Stimulated activated CD8-positive, alpha-beta memory T cell treated with anti-CD3 and anti-CD28 coated beads, Interleukin-7, amount 100 ng/mL, for 1 hour (primary cell): ENCODE measurements at places on chromosomes 11 and 22.

DNA sequence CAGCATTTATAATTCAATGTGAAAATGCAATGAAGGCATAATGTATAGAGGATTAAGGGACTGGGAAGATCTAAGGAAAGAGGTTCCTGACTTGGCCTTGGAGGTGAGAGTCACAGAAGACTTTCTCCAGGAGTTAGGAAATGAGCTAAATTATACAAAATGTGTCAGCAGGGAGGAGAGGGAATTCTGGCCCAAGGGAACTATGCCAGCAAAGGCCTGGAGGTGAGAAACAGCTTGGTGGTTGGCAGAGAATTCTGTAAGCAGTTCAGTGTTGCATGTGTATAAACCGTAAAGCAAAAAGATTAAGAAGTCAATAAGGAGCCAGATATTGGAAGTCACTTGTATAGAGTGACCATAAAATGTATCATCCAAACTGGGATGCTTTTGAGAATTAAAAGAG is 142.2 kb upstream of the SESN3 start:
- no peak for DNase-seq

- DNase-seq: no peak
Observed at GRCh38 chr11:13137844-13138301, 128.8 kb downstream of the RASSF10 start.

DNA sequence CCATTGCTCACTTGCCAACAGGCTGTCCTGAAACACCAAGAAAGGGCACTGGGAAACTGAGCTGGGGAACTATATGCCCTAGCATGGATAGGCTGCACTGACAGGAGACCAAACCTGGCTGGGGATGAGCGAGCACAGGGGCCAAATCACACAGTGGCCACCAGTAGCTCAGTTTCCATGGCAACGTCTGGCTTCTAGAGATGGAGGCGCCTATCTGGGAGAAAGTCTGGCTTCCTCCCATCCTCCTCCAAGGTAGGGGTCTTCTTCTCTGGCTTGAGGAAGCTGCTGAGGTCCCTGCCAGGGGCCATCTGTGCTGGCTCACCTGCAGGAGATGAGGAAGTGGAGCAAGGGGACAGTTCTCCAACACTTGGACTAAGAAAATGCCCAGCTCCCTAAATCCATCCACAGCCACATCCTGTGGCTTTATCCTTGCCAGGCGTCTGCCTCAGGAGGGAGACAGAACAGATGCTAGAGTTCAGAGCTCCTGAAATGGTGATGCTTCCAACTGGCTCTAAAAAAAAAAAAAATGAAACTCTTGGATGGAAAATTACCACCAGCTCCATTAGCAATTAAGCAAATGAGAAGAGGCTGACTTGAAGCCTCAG is 48.3 kb downstream of the SYT13 start:
- no peak for DNase-seq

GRCh38 chr11:32888805-32889204 is 3.8 kb upstream of the QSER1 start:
- DNase-seq: no peak

DNA sequence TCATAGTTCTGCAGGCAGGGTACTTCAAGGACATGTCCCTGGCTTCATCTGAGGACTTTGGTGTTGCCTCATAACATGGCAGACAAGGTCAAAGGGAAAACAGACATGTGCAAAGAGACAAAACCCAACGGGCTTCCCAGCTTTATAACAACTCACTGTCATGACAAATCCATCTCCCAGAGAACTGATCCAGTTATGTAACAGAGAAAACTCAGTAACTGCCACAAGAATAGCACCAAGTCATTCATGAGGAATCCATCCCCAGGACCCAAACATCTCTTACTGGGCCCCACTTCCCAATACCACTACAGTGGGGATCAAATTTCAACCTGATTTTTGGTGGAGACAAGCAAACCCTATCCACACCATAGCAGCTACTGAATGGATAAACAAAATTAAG is 13.0 kb downstream of the OR52N4 start:
- DNase-seq: no peak

DNA sequence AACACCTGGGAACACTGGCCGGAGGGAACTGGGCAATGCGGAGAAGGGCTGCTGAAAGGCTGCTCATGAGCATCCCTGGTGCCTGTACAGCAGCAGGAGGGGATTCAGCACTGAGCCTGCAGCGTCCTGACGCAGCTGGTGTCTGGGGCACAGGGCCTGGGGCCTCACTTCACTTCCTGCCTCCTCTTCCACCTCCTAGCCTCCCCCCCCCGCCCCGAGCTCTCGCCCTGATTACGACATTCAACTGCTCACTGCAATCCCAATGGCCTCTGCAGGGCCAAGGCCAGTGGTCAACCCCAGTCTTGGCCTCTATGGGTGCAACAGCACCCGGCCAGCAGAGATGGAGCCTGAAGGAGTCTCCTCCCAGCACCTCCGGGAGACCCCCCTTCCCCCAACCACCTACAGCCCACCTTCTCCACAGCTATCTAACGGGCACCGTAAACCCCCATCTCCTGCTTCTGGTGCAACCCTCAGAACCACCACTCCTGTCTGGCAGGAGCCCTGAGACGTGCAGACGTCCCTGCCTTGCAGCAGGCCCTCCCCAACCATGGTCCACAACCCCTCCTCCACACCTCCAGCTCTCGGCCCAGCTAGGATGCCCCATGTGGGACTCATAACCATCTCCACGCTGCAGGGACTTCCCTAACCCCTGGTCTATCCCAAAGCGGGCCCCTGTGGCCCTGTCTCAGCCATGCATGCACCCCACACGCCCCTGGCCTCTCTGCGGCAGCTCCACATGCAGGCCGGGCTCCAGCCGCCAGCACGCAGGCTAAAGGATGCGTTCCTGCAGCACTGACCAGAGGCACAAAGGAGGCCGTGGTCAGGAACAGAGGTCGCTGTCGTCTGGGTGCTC is 38.2 kb downstream of the BRD1 start:
- DNase-seq: no peak

- DNase-seq: no peak
Observed at GRCh38 chr11:17164361-17165246, 43.2 kb downstream of the PIK3C2A start.
